ENCODE measurements at places on chromosomes 4 and X.

GRCh38 chr4:150789864-150790263 lies 207.9 kb downstream of the MAB21L2 start:
- no peak for DNase-seq

DNA sequence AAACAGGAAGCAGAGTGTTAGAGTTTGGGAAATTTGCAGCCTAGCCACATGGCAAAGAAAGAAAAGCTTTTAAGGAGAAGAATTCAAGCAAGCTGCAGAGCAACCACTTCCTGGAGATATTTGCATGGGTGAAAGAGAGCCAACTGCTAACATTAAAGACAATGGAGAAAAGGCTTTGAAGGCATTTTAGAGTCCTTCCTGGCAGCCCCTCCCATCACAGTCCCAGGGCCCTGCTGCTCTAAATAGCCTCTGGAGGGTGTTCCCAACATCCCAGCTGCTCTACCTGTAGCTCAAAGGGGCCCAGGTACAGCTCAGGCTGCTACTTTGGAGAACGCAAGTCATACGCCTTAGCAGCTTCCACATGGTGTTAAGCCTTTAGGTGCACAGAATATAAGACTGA lies 235.9 kb upstream of the FMR1 start:
- DNase-seq = peak; percentile 57

DNA sequence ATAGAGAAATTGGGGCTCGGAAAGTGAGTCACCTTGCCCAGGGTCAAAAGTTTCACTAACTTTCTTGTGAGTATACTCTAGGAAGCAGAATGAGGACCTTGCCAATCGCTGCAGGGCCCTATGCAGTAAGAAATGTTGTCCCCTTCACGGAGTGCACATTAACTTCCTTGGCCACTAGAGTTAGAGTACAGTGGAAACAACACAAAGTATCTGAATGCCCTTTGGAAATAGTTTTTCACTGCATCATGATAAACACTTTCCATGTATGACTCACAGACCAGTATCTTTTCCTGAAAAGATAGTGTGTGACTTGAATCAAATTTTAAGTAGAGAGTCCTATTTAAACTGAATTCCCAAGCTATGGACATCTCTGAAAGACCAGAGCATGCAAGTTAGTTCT lies 45.5 kb upstream of the STK26 start:
- DNase-seq = no peak

GRCh38 chr4:3479358-3480101 lies 16.4 kb downstream of the DOK7 start:
- DNase-seq = no peak

GRCh38 chr4:132956962-132957361 lies 192.1 kb upstream of the PCDH10 start:
- DNase-seq = no peak

- no peak for DNase-seq
Measured at GRCh38 chr4:87547016-87547708, 18.0 kb upstream of the SPARCL1 start.

GRCh38 chr4:4838936-4839810 lies 20.3 kb upstream of the MSX1 start:
- no peak for DNase-seq

All from DND-41 (cell line).